Midbrain (tissue), 1 donor: ENCODE measurements at places on chromosomes 5 and 9.

- DNase-seq, result no peak
Observed at GRCh38 chr5:41122459-41122858, 51.3 kb upstream of the MROH2B start.

DNA sequence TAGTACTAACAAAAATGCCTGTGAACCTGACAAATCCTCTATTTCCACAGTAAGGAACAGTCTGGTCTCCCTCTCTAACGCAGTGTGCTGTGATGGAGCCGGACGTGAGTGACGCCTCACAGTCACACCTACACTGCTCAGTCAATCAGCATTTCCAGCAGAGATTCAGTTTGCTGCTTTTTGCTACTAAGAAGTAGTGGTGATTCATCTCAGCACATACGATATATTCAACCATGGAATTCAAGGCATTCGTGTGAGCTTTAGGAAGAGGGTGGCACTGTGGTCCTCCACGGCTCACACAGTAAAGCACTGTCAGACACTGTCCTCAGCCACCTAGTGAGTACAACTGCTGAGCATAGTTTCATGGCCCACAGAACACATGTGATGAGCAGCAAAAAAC is 70.9 kb downstream of the SETX start:
- DNase-seq, result no peak

- no peak for DNase-seq
Observed at GRCh38 chr5:110956913-110957813, 114.3 kb upstream of the TSLP start.

GRCh38 chr5:139335811-139336210 is 5.8 kb upstream of the PAIP2 start:
- no peak for DNase-seq

DNA sequence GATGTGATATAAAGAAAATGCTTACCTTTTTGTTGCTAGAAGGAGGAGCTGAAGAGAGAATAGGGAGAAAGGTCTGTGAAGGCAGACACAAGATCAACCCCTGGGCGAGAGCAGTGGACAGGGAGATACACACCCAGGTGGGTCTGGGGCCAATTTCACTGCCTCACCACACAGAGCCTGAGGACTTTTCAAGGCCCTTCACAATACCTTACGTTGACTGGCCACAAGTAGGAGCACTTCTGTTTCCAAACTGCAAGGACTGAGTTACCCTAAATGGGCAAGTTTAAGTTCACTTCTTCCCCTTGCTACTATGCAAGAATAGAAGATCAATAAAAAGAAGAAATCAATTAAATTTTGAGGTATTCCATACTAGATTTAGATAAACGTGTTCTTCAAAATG is 174.5 kb upstream of the SLC12A2 start:
- peak; percentile 24 for DNase-seq

DNA sequence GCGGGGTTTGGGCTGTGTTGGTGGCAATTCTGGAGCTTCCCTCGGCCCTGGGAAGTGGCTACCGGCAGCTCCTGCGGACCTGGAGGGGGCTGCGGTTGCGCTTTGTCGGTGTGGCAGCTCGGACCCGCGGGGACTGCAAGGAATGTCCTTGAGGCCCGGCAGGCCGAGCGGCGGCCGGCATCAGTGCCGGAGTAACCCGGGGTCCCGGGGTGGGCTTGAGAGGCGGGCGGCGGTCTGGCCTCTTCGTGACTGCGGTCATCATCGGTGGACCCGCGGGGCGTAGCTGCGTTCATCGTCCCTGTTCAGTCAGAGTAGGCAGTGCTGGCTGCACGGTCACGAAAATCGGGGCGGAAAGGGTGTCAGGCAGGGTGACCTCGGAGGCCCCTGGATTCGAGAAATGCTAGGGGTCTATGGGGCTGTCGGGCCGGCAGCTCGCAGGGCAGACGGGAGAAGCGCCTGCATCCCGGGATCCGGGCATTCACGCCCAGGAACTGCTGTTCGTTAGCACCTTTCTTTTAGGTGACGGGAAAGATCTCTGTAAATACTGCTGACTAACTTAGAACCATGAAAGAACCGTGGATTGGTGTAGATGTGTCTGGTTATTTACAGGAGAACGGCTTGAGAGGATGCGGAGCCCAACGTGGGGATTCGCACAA is 474 bp downstream of the HMGCR start:
- no peak for DNase-seq

DNA sequence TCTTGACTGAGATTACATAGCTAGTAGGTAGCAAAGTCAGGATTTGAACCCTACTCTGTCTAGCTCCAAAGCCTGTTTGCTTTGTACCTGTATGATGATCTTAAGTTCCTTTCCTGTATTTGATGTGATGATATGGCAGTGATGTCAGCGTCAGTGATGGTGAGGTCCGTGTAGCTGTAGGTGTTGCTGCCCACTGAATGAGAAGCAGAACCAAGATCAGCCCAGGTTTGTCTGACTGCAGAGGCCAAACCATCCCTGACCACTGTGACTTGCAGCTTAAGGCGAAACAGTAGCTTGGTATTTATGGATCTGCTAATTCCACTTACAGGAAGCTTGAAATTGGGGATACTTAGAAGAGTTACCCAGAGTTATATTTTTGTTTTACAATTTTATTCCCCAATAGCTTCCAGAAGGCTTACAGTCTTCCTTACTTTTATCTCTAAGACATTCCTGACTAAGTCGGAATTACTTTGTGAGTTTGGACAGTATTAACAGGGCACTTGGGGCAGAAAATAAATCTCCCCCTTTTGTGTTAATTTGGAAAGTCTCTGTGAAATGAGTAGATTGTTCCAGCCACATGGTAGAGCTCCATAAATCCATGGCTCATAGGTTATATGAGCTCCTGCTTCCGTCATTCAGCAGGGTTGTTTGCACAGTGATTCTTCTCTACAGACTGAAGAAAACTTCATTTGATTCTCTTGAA is 273.4 kb downstream of the NR3C1 start:
- DNase-seq, result no peak

GRCh38 chr5:95375591-95375990 is 15.6 kb upstream of the FAM81B start:
- no peak for DNase-seq

DNA sequence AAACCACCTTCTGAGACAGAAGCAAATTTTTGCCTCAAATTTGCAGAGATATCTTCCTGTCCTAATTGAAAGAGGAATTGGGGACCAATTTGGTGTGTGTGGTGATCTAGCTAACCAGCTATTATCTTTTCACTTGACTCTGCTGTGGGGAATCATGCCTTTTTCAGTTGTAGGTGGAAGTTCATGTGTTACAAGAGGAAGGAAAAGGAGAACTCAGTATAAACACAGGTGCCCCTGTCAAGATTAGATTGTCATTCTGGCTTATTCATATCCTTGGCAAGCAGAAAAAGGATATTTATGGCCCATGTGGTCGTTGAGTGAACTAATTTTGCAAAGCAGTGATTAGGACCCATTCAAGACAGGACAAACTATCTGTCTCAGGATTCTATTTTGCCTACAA is 336.8 kb upstream of the SLC30A5 start:
- DNase-seq, result no peak

GRCh38 chr9:75112789-75113188 is 24.5 kb downstream of the OSTF1 start:
- no peak for DNase-seq

DNA sequence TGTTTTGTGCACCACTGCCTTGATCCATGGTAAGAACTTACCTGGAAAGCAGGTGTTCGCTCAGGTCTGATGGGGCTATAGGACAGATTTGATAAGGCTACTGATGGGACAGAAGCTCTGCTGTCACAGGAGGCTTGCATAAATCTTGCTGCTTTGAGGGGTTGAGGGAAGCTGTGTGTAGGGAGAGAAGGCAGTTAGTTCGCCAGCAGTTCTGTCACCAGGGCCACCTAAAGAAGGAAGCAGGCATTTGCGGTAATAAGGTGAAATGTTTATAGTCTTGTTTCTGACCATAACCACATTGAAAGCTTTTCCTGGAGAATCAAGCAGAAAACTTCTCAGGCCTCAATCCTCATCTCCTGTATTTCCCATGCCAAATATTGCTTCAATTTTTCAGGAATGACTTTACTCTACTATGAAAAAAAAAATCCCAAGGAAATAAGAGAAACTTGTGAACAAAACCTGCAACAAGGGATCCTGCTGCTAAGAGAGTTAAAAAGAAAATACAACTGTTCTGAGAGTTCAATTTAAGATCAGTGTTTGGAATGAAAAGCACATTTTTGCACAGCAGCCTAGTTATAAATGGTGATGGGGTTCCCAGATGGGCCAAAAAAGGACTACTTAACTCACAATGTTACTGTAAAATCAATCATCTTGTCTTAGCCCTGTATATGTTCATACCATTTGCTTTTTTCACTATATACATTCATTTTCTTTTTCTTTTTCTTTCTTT is 122.0 kb upstream of the RANBP3L start:
- no peak for DNase-seq

DNA sequence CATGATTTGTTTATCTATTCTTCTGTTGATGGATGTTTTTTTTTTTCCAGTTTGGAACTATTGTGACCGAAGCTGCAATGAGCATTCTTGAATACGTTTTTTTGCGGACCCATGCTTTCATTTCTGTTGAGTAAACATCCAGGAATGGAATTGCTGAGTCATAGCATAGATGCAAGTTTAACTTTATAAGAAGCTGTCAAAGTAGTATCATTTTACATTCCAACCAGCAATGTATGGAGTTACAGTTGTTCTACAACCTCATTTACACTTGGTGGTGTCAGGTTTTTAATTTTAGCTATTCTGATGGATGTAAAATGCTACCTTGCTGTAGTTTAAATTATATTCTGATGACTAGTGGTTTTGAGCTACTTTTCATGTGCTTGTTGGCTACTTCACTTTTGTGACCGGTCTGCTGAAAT is 49.0 kb downstream of the NPR3 start:
- DNase-seq, result no peak

GRCh38 chr5:131536211-131536826 is 98.7 kb downstream of the RAPGEF6 start:
- peak; percentile 21 for DNase-seq

DNA sequence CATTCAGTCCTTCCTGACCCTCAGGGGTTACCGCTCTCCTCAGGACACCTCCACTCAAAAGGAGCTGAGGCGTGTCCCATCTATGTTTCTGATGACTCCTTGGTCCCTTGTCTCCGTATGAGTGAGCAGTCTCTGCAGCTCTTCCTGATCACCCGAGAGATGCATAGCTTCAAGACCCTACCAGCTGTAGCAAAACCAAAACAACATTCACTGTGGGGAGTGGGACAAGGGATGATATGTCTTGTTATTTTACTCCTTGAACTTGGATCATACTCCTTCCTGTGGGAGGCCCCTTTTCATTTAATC is 14.4 kb downstream of the GLDC start:
- DNase-seq, result no peak

DNA sequence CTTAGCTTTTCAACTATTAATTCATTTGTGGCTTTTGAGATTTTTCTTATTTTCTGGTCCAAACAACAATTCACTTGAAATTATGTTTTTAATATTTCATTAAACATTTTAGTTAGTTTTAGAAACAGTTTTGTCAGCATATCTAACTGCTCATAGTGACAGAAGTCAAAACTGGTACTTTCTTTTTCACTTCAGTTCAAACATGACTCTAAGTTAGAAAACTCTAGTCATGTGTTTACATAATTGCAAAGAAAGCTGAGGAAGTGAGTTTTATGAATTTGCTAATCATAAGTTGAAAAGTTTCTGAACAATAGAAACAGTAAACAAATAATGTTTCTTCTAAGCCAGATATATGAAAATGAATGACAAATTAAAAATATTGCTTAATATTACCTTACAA is 1931.0 kb downstream of the EFNA5 start:
- no peak for DNase-seq

- no peak for DNase-seq
Observed at GRCh38 chr9:116476002-116476401, 211.1 kb upstream of the TRIM32 start.

DNA sequence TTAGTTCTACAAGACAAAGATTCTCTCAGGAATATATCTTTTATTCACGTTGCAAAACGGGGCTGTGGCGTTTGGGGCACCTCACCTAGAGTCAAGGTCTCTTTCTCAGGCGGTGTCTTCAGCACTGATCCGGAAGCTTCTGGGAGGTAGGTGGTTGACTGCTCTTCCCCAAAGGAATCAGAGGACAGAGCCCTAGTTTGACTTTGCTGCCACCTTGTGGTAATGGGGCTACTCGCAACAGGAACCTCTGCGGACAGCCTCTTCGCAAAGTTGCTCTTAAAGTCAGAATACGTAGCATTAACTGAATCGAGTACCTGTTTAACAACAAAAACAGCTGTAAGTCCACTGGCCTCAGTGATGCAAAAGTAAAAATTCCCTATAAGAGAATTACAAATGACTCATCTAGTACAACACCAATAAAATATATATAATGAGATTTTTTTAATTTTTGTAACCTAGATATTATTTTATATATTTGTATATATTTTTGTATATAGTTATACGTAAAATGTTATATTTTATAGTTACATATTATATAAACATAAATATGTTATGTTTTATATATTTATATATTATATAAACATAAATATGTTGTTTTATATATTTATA is 13.3 kb upstream of the GPX8 start:
- peak; percentile 83 for DNase-seq

DNA sequence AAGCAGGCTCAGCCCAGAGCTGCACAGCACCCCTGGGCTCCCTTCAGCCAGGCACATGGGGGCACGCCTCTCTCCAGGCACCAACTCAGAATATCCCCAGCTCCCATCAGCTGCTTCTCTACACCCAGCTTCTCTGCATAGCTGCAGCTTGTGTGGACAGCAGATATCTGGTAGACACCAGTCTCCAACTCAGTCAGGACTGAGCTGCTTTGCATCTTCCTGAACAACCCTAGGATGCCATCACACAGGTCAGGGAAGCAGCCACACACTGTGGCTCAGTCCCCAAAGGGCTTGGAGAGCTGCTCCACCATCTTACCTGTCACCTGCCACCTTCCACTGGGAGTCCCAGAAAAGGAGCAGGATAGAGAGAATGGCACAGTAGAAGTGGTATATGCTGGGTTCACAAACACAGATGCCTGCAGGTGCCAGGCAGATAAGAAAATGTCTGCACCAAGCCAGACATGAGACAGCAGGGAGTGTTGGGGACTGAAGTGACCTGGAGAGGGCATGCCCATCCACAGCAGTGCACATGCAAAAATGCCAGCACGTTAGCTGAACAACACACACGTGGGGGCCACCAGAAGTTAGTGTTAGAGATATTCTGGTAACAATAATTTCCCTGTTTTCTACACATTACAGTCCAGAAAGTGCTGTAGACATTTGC is 42.0 kb downstream of the THBS4 start:
- no peak for DNase-seq

GRCh38 chr5:166551384-166551783 is 1740.1 kb upstream of the WWC1 start:
- peak; percentile 87 for DNase-seq

GRCh38 chr5:141605523-141606277 is 13.1 kb downstream of the DIAPH1 start:
- peak; percentile 9 for DNase-seq

DNA sequence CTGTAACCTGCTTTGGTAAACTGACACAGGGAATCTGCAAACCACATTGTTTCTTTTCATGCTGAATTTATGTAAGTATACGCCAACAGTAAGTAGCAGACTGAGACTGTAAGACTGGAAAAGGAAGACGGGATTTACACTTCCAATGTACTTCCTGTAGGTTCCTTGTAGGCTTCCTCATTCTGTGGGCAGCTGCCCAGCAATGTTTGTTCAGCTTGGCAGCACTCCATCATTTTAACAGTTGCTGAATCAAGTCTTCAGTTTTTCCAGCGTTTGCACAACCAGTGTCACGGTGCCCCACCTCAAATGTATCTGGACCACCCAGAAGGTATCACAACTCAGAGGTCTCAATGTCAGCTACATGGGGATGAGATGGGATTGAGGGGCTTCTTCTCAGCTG is 232.6 kb downstream of the PRDM9 start:
- no peak for DNase-seq

GRCh38 chr5:132622608-132623007 is 35.4 kb upstream of the IL13 start:
- DNase-seq, result no peak
